ENCODE measurements at places on chromosomes 11 and 22.

GRCh38 chr11:10414659-10415058 is 40.4 kb upstream of the AMPD3 start:
- no peak for DNase-seq

DNA sequence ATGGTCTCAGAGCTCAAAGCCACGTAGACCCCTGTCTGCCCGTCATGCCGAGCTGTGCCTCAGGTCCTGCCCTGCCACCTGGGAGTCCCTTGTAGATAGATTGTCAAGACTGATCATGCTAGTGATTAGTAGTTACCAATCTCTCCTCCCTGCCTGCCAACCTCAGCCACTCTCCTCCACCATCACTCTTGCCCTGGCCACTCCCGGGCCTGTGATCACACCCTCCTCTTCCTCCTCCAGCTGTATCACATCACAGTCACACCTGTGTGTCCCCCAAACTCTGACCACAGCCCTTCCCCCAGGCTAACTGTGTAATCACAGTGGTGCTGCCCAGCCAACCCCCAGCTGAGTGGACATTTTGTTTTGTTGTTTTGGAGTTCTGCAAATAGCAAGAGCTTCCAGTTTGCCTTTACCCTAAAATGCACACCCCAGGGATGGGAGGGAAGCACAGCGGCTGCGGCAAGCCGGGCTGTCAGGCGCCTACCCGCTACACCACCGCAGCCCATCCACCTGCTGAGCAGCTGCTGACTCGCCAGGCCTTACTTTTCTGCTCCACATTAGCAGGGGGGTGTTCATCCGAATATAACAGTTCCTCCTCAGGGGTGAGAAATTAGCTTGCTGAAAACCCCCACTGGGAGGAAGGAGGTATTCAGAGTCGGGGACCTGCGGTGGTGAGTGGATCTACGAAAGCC is 45.8 kb downstream of the LRFN4 start:
- DNase-seq = no peak

GRCh38 chr11:9859554-9860305 is 195.9 kb downstream of the SWAP70 start:
- no peak for DNase-seq

DNA sequence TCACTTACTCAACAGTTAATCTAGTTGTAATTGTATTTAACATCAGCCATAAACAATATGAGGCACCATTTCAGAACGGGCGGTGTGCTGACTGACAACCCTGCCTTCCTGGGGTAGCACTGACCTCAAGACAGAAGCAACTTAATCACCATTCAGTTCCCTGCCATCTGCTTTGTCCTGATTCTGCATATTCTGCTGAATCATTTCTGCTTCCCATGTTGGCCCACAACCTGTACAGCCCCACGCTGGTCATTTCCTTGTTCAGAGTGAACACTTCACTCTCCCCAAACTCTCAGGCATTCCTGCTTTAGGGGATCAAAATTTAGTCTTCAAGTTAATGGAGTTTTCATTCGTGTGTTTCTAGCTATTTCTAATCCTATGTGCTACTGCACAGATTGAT is 132.3 kb upstream of the ZBED5 start:
- no peak for DNase-seq

- DNase-seq = no peak
These were observed 30.2 kb downstream of the C22orf31 start for GRCh38 chr22:29031227-29032011.

Data from memory B cell (primary cell).